AG08395 (cell line): ENCODE measurements at places on chromosomes 4 and X.

DNA sequence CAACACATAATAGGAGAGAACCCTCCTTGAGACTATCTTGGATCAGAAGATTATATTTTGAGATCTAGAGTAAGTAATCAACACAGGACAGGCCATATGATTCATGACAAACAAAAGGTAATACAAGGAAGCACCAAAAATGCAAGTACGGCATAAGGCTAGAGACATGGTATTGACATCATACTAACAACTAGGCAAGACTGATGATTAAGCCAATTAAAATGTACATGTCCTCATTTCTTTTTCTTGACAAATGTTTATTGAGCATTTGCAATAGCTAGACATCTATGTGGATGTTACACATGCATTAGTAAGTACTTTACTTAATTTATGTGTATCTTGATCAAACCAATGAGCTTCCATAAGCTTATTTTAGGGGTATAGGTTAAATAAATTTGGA is 695.7 kb upstream of the GALNTL6 start:
- no peak for DNase-seq

GRCh38 chr4:79471309-79471708 is 63.3 kb upstream of the GK2 start:
- DNase-seq, result no peak

GRCh38 chrX:29699239-29699638 is 516.1 kb upstream of the MAGEB2 start:
- no peak for DNase-seq

- no peak for DNase-seq
These were observed 345.4 kb downstream of the STIM2 start for GRCh38 chr4:27206009-27206408.

- no peak for DNase-seq
These were observed 615.1 kb downstream of the CENPC start for GRCh38 chr4:66930206-66930605.

- no peak for DNase-seq
These were observed 185.8 kb upstream of the GPC4 start for GRCh38 chrX:133601116-133601515.

DNA sequence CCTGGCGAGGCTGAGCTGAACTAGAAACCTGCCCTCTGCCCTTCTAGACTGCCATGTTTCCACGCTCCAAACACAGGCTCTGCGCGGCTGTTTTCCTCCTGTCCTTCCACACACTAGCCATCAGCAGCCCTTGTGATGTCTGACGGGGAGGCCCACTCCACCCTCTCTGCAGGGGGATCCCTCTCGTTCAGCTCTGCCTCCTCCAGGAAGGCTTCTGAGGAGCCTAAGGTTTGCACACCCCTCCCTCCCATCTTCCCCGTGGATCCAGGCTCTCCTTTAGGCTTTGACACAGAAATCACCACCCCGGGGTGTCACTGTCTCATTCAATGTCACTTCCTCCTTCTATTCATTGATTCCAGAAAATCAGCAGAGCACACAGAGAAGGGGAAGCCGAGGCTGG is 38.6 kb upstream of the CRMP1 start:
- DNase-seq, result no peak

DNA sequence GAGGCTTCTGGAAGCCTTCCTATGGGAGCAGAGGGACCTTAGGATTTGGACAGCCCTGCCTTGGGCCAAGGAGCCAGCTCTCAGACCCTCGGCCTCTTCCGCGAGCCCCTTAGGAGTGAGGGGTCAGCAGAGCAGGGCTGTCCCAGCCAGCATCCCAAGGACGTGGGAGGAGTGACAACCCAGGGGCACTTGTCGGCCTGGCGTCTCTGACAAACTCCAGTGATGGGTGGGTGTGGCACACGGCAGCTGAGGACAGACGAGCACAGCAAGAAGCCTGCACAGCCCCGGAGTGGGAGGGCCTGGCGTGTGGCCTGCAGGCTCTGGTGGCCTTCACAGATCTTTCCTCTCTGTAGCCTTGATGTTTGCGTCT is 11.6 kb upstream of the TNIP2 start:
- DNase-seq, result no peak

DNA sequence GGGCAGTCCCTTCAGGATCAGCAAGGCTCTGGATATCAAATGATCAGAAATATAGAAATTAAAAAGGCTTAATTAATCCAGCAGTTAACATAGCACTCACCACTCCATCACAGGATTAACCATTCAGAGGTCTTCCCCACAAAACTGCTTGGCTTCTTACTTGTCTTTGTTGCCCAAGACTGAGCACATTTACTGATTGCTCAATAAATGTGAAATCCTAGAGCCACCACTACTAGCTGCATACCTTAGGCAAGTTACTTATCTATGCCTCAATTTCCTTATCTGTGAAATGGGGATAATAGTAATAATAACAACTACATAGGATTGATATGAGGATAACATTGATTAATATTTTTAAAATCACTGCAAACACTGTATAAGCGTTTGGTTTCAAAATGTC is 124.2 kb downstream of the ARHGAP6 start:
- no peak for DNase-seq

GRCh38 chrX:105753411-105753810 is 68.9 kb upstream of the NRK start:
- no peak for DNase-seq

DNA sequence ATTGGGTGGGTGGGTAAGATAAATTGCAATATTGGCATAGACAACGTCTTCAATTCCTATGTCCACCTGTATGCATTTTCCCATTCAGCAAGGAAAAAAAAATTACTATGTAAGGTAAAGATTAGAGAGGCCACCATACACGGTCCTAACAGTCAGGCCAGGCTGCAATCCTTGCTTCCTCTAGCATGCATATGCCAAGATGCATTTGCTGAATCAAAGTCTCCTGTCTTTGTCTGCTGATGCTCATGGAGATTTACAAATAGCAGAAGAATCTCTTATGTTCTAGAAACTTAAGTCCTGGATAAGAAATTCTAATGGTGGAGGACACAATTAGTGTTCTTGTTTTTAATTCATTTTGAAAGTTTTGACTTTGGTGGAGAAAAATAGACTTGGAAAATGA is 206.8 kb downstream of the PDGFC start:
- no peak for DNase-seq

DNA sequence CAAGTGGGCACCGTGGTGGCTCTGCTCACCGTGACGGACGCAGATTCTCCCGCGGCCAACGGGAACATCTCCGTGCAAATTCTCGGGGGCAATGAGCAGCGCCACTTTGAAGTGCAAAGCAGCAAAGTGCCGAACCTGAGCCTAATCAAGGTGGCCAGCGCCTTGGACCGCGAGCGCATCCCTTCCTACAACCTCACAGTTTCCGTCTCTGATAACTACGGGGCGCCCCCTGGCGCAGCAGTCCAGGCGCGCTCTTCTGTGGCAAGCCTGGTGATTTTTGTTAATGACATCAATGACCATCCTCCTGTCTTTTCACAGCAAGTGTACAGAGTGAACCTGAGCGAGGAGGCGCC is 2.7 kb downstream of the FAT4 start:
- peak; percentile 30 for DNase-seq

- DNase-seq, result peak; percentile 16
These were observed 930 bp downstream of the ZNF718 start for GRCh38 chr4:125091-125771.

DNA sequence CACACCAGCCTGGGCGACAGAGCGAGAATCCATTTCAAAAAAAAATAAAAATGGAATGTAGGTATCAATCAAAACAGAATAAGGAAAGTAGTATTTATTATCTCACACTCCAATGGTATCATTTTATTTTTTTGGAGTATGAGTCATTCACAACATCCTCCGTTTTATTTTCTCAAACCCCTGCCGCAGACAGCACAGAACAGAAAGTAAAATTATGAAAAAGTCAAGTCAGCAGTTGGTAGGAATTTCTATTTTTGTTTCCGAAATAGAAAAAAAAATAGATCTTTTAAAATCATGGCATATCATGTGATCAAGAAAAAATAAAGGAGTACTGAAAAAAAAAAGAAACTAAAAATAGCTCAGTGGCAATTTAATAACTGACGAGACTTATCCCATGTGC is 490.7 kb upstream of the TENM3 start:
- no peak for DNase-seq

DNA sequence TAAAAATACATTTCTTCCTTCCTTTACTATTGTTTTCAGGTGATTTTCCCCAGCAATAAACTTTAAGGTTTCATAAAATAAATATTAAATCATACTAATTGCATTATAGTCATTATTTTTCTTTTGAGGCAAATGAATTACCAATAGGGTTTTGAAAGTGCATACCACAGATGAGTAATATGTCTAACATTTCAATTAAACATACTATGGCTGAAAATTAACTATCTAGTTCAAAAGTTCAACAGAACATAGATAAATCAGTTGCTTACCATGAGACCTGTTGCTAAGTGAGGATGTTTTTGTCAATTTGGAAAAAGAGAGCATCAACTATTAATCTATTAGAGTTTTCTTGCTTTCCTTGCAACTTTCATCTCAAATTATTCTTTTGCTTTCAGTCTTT is 35.0 kb downstream of the NPY5R start:
- no peak for DNase-seq

DNA sequence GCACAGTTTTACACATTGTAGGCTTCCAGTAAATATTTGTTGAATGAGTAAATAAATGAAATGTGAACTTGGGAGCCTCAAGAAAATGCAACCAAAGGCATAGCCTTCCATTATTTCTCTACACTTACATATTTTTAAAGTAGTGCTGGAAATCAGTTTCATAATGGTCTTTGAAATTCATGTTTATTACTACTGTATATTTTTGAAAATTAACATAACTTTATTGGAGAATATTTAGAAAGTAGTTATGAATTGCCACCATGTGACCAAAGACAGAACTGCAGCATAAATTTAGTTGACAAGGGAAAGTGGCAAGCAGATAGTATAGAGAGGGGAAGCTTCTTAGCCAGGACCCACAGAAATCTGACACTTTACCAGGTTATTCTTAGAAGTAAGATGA is 6.4 kb downstream of the TCEAL8 start:
- DNase-seq, result peak; percentile 19

DNA sequence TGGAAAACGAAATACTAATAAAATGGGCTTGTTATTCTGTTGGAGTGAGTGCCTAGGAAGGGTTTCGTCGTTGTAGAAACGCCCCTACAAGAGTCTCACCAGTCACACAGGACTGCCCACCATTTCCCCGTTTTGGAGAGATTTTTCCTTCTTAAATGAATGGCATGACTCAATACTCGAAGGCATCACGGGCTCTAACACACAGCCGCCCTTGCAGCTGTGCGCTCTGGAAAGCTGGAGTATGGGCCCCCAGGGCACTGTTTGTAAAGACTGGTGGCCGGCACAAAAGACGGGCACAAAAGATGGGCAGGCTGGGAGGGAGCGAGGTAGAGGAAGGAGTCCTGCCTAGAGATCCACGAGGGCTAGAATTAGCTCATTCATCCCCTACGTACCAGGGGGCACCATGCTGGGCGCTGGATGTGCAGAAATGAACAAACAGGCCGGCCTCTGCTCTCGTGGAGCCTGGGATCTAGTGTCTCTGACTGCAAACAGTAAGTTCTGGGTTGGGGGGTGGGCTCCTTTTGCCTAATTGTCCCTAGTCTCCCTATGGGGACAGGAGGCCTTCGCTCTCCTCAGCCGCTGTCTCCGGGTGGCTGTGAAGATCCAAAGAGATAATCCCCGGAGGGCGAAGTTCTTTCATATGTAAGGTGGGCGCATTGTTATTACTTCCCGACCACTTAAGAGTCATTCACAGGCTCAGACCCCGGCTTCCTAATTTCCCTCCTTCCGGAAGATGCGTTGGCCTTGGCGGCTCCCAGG is 1.0 kb upstream of the SFRP2 start:
- no peak for DNase-seq

DNA sequence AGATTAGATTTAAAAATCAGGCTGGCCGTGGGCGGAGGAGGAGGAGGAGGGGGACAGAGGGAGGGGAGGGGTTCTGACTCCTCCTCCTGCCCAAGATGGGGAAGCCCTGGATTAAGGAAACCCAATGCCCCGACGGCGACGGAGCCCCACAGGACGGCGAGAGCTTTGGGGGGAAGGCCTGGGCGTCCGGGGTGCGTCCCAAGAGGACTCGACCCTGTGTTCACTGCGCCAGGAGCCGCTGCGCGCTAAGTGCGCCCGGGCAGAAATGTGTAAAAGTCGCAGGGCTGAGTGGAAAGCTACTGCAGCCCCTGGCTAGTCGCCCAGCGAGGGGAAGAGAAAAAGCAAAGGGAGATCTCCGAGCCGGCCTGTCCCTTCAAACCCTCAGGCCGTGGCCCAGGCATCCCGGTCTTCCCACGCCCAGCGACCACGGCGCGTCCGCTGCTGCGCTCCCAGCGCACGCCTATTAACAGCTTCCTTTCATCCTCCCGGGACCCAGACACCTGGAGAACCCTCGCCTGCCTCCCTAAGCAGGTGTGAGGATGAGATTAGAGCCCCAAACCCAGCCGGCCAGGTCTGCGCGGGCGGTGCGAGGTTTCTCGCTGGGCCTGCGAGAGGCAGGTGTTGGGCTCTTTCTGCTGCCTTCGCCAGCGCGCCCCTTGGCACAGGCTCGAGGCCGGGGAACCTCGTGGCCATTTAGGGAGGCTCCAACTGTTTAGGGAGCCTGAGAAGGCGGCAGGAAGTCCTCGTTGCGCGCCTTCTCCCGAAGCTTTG is 1.4 kb upstream of the RPS6KA3 start:
- peak; percentile 10 for DNase-seq

DNA sequence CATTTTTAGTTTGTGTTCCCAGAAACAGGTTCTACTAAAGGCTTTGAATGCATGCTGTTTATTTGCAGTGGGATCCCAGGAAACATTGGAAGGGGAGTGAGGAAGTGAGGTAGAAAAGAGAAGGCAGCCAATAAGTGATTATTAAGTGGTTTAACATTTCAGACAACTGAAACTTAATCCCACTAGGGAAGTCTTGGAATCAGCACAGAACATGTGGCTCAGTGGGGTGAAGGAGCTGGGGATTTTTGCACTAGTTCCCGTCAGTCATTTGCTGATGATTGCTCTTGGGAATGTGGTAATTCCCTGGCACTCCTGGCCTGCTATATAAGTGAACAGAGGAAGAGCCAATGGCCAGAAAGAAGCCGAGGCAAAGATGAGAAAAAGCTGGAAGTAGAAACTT is 1053.0 kb upstream of the IGFBP7 start:
- no peak for DNase-seq

GRCh38 chr4:139814323-139815015 is 148.8 kb downstream of the MGST2 start:
- peak; percentile 43 for DNase-seq
